Sigmoid colon (tissue), 7 donors: ENCODE measurements at places on chromosomes 12 and 14. TPM values are rescaled to one million over a fixed set of nuclear protein-coding genes. Genes with fewer than 3 reads are reported as not detected.
A peak's percentile ranks its signal among the peaks of the same experiment; 100 is the strongest.

DNA sequence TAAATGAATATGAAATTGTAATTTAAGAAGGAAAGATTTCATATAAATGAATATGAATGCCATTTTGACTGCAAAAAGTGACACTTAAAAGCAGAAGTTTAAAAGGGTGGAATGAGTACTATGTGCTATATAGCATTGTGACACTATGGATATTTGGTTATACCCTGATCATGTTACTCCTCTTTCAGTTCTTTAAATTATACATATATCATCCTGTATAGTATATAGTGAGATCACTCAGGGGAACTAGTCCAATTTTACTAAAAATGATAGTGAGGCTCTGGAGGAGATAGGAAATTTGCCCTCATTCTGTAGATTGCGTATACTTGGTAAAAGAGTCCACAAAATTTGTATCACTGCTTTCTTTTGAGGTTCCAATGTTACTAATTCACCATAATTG is 155.7 kb upstream of the BTG1 start:
- no peak for DNase-seq

- DNase-seq, result no peak
Observed at GRCh38 chr12:19260135-19260534, 130.6 kb downstream of the PLEKHA5 start.

DNA sequence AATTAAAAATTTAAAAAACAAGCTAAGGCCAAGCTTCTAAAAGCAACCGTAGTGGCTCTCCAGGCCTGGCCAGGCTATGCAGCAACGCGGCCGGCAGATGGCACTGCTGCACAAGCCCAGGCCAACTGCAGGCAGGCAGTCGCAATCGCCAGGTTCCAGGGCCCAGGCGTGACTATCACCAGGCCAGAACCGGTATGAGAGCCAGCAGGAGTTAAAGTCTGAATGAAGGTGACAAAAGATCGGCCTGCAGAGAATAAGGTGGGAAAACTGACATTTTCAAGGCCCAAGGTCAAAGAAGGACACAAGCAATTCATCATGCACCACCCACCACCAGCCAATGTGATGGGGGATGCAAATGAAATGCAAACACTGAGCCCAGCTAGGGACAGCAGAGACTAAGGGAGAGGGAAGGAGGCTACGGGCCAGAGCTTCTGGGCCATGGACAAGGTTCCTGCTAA is 43.6 kb upstream of the ANO2 start:
- peak; percentile 88 for DNase-seq

RAD9B gene
- total RNA-seq, result 0.66 TPM

DNA sequence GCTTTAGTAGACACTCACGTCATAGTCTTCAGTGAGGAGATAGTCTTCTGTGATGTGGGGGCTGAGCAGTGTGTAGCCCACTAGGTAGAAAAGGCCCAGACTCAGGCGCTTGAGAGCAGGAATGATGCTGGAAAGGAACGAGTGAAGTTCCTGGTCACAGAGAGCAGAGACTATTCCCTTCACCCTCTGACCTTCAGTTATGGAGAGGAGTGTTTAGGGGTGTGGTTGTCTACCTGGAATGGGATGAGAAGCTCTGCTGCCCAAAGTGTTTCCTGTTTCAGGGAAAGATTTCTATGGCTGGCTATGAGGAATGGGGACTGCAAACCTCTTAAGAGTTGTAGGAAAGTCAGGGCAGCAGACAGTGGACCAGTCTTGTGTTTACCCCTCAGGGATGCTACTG is 8.7 kb downstream of the EMG1 start:
- DNase-seq, result no peak

TCL1A gene
- not detected for total RNA-seq

MAP3K9 gene
- total RNA-seq, result 0.55 TPM

GRCh38 chr12:92929983-92930382 is 888 bp upstream of the EEA1 start:
- DNase-seq, result no peak

- DNase-seq, result no peak
Observed at GRCh38 chr12:95608252-95609033, 57.2 kb upstream of the USP44 start.

ACVRL1 gene
- 77.8 TPM for total RNA-seq

TMEM229B gene
- 6.1 TPM for total RNA-seq

DNA sequence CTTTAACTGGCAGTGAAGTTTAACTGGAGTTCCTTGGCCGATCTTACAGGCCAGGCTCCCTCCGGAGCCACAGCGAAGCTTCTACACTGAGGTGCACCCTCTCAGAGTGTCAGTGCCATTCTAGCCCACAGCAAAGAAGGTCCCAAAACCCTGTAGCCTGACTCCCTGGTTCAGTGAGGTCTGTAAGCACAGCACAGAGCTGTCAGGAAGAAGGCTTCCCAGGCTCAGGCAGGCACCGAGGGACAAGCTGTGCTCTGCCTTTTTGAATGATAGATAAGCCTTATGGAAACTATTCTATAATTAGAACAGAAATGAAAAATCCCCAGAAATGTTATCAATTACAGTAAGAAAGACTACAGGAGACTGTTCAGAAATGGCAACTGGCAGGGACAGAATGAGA is 40.2 kb downstream of the MOK start:
- no peak for DNase-seq

DNA sequence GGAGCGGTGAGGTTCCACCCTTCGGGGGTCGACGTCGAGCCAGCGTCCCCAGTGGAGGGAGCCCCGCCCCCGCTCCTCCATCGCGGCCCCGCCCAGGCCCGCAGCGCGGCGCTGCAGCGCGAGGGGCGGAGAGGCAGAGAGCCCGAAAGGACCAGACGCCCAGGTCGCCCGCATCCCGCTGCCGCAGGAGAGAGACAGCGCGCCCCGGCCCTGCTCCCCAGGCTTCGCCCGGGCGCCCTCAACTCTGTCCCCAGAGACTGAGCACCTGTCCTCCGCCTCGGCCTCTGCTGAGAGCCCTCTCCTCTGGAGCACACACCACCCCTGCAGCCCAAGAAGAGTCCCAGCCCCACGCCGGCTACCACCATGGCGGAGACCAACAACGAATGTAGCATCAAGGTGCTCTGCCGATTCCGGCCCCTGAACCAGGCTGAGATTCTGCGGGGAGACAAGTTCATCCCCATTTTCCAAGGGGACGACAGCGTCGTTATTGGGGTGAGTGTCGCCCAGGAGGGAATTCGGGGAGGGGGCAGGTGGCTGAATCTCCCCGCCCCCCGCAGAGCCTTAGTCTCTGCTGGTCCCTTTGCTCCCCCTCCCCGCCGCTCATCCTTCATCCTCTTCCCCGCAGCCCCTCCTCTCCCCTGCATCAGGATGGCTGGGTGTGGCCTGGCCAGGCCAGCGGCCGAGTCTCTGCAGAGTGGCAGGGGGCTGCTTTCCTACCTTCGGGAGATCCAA is at the start of gene KIF5A:
Gene KIF5A, plus strand, starts transcription at position 136 of the 732 bp plus-strand sequence. Its CDS starts 228 bp downstream, at position 364.
- no peak for DNase-seq

DNA sequence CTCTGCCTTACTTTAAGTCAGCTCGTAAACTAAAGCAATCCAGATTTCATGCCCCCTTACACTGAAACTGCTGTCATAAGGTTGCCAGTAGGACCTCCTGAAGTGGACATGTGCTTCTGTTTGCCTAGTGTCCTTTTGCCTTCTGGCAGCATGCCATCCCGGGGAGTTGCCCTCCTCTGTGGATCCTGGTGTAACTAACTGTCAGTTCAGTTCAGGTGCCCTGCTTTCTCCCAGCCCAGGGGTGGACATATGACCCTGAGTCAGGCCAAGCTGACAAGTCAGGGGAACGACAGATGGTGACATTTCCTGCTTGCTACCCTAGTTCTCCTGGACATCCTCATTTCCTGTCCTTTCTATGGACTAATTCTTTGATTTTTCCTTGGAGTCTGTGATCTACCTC is 25.6 kb downstream of the AKAP6 start:
- no peak for DNase-seq

GRCh38 chr12:38501481-38501880 is 184.9 kb downstream of the ALG10B start:
- DNase-seq, result no peak

DUSP6 gene
- total RNA-seq, result 33.2 TPM

DNAJC22 gene
- under 0.01 TPM for total RNA-seq
